Glutamatergic neuron (in vitro differentiated cells): ENCODE measurements at places on chromosomes 5 and 9.

- DNase-seq = no peak
Measured at GRCh38 chr9:93090091-93090655, 5.8 kb upstream of the CARD19 start.

DNA sequence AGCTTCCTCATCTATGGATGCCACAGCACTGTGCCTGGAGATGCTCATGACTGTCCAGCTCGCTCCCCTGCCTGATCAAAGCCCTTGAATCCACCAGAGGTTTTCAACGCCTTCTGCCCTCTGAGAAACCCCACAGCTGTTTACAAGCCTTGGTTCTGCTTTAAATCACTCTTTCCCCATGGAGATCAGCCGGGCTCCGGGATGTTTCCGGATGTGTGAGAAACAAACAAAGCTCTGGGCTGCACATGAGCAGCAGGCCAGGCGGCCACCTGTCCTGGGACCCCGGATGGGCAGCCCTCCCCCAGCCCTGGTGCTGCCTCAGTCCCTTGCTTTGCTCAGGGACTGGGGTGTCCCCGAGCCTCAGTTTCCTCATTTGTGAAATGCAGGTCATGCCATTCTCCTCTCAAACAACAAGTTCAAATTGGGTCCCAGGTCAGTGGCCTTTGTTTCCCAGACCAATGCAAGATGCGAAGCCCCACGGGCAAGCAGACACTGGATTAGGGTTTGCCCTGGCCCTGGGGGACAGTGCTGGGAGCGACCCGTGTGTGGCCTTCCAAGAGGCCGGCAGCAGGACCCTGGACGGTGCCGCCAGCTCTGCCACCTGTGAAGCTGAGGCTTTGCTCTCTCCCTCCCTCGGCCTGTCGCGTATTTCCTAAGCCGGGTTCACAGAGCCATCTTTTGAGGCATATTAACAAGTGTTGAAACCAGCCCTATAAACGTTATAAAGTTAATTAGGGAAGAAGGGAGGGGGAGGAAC, 42.4 kb upstream of the PHYKPL start:
- DNase-seq = no peak

DNA sequence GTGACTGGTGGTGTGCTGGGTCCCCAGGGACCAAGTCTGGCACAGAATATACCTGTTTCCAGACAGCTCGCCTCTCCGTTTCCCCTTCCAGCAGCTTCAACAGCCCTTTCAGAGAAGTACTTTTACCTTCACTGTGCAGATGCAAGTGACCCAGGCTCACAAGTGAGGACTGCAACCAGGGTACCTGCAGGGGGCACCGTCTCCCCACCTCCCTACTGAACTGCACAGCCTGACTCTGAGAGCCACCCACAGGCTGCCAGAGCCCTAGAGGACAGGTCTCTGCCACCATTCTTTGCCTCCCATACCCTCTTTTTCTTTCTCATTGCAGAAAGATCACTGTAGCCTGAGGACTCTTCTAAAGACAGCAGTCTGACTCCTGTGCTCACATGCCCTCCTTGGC, 15.4 kb downstream of the IL9 start:
- no peak for DNase-seq

GRCh38 chr5:167804512-167805220, 486.8 kb upstream of the WWC1 start:
- no peak for DNase-seq

- no peak for DNase-seq
Measured at GRCh38 chr5:7348168-7348854, 47.6 kb upstream of the ADCY2 start.

DNA sequence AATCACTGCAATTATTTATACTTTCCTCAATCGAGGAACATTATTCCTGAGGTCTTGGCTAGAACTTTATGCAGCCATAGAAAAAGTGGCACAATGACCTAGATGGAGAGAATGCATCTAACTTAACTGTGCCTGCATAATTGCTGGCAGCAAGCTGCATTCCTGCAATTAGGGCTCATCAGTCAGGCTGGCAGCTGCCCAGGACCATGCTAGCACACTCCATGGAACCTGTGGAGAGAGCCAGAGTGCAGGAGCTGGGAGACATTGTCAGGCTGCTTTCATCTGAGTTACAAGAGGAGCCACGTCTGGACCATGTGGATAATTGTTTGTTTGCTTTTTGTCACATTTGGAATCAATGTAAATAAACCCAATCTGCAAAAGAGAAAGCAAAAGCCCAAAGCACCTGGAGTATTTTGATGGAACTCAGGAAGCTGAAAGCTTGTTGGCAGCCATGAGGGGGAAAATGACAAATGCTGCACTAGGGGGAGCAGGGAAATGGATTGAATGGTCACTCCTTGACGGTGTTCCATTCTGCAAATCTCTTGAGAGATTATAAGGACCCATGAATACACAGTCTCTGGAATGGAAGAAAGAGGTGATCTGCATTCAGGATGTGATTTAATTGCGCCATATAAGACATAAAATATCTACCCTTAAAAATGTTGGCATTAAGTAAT, 839.9 kb downstream of the MAT2B start:
- DNase-seq = no peak

DNA sequence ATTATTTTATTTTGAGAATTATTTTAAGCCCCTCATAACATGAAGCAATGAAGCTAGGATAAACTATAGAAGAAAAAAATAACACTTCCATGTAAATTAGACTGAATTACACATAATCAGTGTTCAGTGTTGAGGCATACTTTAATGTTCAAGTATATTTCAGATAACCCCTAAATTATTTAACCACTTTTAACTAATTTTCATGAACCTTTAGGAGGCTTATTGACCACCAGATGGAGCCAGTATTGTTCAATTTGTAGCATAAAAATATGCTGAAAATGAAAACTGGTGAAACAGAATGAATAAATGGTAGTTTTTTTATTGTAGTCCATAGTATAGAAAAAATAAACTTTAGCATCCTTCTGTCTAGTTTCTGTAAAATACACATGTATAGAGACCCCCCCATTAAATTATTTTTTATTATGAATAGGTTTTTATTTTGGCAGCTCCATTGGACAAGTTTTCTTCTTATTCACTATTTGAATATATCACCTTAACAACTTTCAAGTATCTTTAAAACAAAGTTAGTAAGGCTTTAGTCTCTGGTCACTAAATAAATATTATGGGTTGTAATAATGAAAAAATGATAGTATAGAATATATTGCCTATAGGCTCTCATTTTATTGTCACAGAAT, 190.1 kb downstream of the CWC27 start:
- DNase-seq = no peak

- DNase-seq = no peak
Measured at GRCh38 chr5:69113851-69114250, 20.0 kb downstream of the SLC30A5 start.

GRCh38 chr9:95515272-95516113, 1.3 kb downstream of the PTCH1 start:
- DNase-seq = peak; percentile 79

GRCh38 chr5:177595026-177595585, 3.1 kb downstream of the TMED9 start:
- no peak for DNase-seq

- no peak for DNase-seq
Measured at GRCh38 chr5:169166078-169166477, 134.9 kb downstream of the SLIT3 start.

DNA sequence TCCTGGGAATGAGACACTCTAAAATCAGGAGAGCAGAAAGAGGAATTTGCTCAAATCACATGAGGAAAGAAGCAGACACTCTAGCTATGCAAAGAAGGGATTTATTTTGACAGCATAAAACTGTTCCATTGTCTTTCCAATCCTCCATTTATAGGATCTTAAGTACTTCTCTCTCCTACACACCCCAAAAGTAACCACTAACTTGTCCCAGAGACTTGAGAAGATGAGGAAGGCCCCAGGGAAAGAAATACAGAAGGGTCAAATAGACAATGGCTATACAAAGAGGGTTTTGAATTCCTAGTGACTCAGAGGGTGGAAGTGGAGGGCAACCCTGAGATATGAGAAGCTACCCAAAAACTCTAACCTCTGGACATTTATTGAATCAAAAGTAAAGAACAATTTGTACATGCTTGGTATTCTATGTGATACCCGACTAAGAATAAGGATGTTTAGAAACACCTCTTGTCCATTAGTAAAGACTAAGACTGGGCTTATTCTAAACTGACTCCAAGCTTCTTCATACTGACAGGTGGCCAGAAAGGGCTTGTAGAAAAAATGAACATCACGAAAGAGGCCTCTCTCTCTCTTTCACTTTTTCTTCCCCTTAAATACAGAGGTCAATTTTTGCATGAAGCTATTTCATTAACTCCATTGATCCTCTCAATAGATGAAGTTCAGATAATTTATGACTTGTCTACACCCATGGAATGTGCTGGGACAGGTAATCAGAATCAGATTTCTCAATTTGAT, 20.6 kb downstream of the DMAC1 start:
- DNase-seq = no peak

DNA sequence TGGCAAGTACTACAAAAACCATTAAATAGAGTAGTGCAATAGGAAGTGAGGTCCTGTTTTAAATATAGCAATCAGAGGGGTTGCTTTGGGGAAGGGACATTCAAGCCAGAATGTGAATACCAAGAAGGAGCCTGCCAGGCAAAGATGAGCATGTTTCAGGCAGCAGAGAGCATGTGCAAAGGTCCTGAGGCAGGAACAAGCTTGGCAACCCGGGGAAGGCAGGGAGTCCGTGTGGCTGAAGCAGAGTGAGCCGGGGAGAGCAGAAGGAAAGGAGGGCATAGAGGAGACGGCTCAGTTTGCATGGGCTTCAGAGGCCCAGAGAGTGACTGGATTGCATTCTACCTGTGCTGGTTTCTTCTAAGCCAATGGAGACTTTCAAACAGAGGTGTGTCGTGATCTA, 22.7 kb upstream of the CPLX2 start:
- DNase-seq = no peak

- DNase-seq = no peak
Measured at GRCh38 chr9:15521254-15521653, 10.5 kb upstream of the PSIP1 start.

GRCh38 chr5:89930591-89931392, 478.8 kb downstream of the CETN3 start:
- DNase-seq = no peak

DNA sequence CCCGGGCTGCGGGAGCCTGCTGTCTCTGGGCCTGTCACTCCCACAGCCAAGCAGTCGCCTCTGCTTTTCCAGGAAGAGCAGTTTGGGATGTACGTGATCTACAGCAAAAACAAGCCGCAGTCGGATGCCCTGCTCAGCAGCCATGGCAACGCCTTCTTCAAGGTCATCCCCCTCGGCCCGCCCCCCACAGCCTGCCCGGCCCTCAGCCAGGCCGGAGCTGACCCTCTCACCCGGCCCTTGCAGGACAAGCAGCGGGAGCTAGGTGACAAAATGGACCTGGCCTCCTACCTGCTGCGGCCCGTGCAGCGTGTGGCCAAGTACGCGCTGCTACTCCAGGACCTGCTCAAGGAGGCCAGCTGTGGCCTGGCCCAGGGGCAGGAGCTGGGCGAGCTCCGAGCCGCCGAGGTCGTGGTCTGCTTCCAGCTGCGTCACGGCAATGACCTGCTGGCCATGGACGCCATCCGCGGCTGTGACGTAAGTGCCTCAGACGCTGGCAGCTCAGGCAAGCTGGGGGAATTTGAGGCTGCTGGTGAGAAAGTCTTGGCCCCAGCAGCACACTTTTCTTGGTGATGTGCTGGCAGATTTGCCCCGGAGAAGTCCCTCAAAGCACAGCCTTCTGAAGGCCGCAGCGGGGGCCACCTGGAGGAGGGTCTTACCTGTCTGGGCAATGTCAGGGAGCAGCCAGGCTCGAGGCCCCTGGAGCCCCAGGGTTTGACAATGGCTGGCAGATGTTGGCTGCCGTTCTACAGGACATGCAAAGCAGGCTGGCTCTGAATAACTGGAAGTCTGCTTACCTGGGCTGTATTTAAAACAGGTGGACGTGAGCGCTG, 20.1 kb upstream of the LRRC14B start:
- peak; percentile 21 for DNase-seq

GRCh38 chr9:120910643-120911042, 16.0 kb downstream of the TRAF1 start:
- DNase-seq = no peak

DNA sequence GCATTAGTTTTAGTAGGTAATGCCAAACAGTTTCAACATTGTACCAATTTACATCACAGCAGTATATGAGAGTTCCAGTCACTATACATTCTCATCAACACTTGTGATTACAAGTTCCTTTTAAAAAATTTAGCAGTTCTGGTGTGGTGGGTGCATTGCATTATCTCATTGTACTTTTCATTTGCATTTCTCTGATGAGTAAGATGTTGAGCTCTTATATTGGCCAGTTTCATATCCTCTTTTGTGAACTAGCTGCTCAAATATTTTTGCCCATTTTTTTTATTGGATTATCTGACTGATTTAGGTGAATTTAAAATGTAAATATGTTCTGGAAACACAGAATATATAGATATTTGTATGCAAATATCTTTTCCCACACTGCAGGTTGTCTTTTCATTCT, 160.9 kb upstream of the NR3C1 start:
- no peak for DNase-seq

GRCh38 chr5:95380103-95380628, 11.0 kb upstream of the FAM81B start:
- no peak for DNase-seq

GRCh38 chr5:42751044-42751443, 5.6 kb upstream of the CCDC152 start:
- DNase-seq = no peak

- DNase-seq = no peak
Measured at GRCh38 chr9:69377981-69378380, 53.0 kb downstream of the ENTREP1 start.

DNA sequence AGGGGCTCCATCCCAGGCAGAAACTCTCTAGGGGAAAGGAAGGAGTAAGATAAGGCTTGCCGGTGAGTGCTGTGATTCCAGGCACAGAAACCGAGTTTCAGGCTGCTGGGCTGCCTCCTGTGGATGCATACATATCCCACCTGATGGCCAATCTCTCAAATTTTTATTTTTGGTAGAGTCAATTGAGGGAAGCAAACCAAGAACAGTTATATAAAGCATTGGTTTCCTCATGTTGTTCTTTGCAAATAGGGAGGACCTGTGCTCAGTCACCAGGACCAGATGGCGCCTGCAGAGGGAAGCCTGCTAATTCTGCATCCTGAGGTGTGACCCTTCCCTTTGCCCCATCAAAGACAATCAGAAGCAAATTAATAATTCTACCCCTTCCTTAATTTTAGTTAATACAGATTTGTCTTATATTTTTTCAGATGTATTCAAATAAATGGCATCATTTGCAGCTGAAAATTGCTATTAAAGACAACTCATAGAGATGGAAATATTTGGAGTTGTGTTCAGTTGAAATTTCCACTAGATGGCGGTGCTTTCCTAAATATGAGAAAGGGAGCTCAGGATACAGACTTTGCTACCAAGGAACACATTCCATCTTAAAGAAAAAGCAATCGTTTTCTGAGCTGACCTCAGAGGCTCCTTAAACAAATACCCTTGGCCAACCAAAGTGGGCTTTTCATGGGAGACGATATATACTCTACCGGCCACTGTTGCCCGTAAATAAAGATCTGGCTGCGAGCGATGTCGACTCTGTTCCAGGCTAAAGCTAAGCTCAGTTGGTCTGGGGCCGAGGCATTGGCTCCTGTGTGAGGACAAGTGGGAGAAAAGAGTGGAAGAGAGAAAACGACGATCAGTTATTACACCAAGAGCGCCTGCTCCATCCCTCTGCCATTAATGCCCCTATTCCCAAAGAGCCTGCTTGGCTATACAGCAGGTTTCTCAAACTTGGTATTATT, 225.7 kb upstream of the KLF9 start:
- peak; percentile 28 for DNase-seq
